Fibroblast of skin of right quadriceps (primary cell): ENCODE measurements at places on chromosomes 16 and 17.

- DNase-seq: no peak
Measured at GRCh38 chr16:24541233-24541933, 2.0 kb downstream of the RBBP6 start.

DNA sequence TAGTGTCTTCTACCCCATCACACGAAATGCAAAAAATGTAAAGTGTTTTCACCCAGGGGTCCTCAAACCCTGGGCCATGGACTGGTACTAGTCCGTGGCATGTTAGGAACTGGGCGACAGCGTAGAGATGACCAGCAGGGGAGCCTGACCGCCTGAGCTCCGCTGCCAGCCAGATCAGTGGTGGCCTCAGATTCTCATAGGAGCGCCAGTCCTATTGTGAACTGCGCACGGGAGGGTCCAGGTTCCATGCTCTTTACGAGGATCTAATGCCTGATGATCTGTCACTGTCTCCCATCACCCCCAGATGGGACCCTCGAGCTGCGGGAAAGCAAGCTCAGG, 4.5 kb downstream of the SCARF1 start:
- no peak for DNase-seq

- no peak for DNase-seq
Measured at GRCh38 chr17:34816848-34817247, 144.4 kb downstream of the CCT6B start.

DNA sequence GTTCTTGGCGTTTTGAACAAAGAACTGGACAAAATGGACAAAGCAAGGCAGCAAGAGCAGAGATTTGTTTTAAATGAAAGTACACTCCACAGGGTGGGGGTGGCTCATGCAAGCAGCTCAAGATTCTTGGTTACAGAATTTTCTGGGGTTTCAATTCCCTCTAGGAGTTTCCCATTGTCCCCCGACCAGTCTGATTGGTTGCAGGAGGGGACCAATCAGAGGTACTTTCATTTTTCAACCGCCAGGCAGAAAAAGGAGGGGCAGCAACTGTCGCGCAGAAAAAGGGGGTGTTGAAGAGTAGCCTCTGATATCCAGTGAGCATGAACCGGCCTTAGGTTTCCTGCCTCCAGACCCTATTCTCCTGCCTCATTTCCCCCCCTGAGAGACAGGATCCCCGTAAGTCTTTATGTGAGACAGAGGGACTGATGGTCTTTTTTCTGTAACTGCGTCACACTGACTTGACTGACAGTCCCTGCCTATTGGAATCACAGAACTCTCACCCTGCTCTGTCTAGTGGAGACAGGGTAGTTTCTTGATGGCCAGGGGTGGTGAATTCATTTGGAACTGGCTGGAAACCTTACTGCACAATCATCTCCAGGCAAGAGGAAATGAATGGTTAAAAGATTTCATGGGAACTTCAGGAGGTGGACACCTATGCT, 59.4 kb upstream of the ALOX12 start:
- peak; percentile 29 for DNase-seq

DNA sequence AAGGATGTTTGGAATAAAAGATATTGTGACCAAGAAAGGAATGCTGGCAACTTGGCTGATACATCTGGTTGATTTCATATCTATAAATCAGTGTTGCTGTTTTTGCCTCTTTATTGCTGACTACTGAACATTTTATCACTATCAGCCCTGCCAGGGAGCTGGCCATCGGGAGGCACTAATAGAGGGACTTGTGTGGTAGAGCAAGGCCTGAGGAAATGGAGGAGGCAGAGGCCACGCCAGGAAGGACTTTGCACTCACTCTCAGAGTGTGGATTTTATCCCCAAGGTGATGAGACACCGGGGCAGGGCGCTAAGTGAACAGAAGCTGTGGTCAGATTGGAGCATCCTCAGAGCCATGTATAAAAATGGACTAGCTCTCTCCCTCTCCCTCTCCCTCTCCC, 9.3 kb upstream of the CYB561 start:
- no peak for DNase-seq

GRCh38 chr17:60641810-60642220, 35.8 kb upstream of the BCAS3 start:
- DNase-seq: peak; percentile 76

- DNase-seq: no peak
Measured at GRCh38 chr17:63645775-63646487, 23.7 kb downstream of the MAP3K3 start.

GRCh38 chr16:13403326-13403725, 501.9 kb downstream of the SHISA9 start:
- no peak for DNase-seq

DNA sequence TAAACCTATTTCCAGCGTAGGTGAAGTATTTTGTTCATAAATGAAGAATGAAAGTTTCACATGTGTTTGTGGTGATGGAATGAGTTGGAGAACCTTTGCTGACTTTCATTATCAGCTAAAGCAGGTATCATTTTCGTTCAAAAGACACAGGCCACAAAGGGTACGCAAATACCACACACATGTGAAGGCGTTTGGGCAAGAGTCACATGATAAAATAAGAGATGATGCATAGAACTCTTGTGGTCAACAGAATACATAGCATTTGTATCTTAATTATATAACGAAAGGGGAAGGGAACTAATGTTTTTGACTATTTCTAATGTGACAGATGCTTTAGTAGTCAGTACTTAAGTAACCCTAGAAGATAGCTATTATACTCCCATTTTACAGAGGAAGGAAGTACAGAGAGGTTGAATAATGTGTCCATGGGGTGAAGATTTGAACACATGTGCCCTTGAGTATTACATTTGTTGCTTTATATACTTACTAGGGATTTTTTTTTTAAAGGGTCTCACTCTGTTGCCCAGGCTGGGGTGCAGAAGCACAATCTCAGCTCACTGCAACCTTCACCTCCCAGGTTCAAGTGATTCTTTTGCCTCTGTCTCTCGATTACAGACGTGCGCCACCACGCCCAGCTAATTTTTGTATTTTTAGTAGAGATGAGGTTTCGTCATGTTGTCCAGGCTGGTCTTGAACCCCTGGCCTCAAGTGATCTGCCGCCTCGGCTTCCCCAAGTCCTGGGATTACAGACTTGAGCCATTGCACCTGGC, 4.8 kb downstream of the RPA1 start:
- no peak for DNase-seq

- DNase-seq: no peak
Measured at GRCh38 chr17:29561554-29562517, 5.0 kb downstream of the ABHD15 start.

- peak; percentile 64 for DNase-seq
Measured at GRCh38 chr17:10063730-10064241, 134.6 kb downstream of the GAS7 start.

DNA sequence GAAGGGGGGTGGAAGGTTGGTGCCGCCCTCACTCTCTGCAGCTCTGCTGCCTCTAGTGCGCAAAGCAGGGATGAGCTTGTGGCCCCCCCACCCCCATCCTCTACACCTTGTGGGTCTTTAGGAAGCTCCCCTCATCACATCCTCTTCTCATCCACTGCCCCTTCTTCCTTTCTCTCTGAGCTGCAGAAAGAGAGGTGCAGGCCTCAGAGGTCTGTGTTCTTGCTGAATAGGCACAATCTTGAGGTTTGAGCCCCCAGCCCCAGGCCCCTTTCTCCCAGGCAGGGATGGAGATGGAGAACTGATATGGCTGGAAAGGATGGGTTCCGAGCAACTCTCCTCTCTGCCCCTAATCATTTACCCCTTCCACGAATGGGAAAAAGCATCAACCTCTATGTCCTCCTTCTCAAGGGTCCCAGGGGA, 2.6 kb downstream of the CACNA1G start:
- no peak for DNase-seq

GRCh38 chr16:11913425-11914079, 2.2 kb downstream of the GSPT1 start:
- DNase-seq: no peak

DNA sequence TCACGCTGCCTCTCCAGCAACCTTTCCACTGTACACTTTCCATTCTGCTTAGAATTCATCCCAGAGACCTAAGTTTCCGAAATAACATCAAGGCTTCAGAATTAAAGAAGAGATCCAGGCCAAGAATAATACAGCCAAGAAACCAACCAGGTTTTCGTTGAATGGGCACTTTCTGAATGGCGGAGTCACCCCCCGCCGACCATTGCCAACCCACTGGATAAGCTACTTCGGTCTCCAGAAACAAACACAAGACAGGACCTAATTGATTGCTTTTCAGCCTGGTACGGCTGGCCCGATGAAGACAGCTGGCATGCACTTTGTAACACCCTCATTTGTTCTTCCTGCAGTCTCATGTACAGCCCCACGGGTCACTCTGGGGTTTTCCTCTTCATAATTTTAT, 308.1 kb upstream of the ZFHX3 start:
- no peak for DNase-seq

DNA sequence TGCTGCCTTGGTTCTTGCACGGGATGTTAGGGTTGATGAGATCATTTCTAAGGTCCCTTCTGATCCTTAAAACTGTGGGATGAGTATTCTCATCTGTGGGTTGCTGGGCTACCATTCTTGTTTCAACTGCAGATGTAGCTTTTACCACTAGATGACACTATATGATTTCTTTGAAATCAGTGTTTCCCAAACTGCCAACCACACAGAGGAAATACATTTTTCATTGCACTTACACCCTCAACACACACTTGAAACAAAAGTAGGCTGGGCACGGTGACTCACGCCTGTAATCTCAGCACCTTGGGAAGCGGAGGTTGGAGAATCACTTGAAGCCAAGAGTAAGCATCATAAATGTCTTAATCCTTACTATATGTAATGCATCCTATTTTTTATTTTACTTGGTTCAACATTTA, 15.3 kb downstream of the LCMT1 start:
- peak; percentile 80 for DNase-seq

DNA sequence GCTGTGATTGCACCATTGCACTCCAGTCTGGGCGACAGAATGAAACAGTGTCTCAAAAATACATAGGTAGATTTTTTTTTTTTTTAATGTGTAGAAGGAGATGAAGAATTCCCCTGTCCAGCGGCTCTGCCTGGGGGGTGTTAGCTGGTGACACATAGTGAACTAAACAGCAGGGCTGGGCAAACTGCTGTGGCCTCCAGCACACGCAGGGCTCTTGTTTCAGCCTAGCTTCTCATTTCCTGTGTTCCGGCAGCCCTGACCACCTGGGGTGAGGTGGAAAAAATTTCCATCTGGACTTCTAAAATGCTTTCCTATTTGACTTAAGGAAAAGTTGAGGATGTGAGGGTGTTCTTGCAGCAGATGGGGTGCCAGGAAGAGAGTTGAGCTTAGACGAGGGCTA, 33.3 kb upstream of the RGS9 start:
- DNase-seq: no peak

DNA sequence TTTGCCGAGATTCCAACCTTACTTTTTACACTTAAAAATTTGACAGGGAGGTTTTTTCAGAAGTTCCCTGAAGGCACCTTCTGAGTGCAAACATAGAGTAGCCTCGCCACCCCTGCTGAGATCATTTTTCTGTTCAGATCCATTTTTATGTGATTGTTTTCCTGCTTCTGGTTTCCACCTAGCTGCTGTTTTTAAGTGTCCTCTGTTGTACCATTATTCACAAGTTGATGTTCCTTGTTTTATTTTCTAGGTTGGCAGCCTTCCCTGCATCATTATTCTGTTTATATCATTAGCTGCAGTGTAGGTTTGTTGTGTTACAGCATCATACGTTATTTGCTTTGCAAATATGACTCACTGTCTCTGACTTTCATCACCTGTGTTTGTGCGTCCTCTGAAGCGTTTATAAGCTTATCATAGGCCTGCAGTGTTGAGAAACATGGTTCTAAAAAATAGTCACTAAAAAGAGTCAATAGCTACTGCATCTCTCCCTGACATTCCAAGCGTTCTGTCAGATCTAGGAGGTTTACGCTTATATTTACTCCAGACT, 116.9 kb upstream of the CLEC3A start:
- DNase-seq: no peak

- DNase-seq: no peak
Measured at GRCh38 chr16:7849841-7850240, 517.2 kb downstream of the RBFOX1 start.

- DNase-seq: no peak
Measured at GRCh38 chr16:63618896-63619485, 1502.9 kb downstream of the CDH11 start.

DNA sequence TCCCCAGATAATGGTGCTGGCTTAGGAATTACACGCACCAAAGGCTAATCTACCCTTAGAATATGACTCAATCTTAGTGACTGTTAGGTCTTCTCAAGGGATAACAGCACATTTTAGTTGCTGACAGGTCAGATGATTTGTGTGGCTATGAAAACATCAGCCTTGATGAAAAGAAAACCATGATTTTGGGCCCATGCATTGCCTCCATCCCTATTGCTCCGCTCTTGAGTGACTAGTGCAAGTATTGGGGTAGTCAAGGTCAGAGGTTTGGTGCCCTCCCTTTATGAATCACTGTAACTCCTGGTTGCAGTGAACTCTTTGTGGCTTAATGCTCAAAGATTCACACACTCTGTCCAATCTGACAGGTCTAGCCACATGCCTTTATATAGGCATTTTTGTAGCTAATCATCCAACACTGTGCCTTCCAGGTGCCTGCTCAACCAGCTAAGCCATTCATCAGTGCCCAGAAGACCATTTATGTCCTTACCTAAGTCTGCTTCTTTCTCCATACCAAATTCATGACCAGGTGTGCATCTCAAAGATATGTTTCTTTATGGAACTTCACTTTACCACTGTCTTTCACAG, 251.6 kb downstream of the KCNJ2 start:
- DNase-seq: peak; percentile 34

- peak; percentile 63 for DNase-seq
Measured at GRCh38 chr16:87086575-87086974, 230.6 kb downstream of the C16orf95 start.

DNA sequence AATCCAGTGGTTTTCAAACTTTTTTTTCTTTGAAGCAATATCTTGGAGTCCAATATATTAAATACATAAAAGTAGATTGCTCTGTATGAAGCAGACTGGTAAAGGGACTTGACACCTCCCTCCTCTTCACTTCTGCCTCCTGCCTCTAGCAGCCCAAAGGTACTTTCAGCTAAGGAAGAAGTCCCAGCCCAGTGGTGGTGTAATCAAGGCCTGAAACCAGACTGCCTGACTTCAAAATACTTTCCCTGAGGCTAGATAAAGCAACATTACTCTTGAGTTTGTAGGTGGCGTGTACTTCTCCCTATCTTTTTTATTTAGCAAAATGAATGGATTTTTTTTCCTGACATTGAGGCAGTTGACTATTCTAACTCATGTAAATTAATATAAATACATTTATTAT, 122.4 kb upstream of the TMEM97 start:
- DNase-seq: no peak

GRCh38 chr17:39132192-39132610, 19.2 kb downstream of the PLXDC1 start:
- peak; percentile 92 for DNase-seq

- DNase-seq: no peak
Measured at GRCh38 chr16:75027520-75028300, 28.9 kb downstream of the ZNRF1 start.

DNA sequence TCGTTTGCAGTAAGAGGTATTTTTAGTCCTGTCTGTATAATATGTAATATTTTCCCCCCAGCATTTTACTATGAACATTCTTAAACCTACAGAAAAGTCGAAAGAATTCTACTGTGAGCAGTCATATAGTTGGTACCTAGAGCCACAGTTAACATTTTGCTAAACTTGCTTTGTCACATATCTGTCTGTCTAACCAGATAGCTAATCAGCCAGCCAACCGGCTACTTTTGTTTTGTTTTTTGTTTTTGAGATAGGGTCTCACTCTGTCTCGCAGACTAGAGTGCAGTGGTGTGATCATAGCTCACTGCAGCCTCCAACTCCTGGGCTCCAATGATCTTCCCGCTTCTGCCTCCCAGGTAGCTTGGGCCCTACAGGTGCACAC, 73.3 kb downstream of the ABCC1 start:
- DNase-seq: no peak
